ENCODE measurements at places on chromosomes 6 and 20.

GRCh38 chr20:50152394-50153152 is 950 bp downstream of the PEDS1 start:
- no peak for DNase-seq

DNA sequence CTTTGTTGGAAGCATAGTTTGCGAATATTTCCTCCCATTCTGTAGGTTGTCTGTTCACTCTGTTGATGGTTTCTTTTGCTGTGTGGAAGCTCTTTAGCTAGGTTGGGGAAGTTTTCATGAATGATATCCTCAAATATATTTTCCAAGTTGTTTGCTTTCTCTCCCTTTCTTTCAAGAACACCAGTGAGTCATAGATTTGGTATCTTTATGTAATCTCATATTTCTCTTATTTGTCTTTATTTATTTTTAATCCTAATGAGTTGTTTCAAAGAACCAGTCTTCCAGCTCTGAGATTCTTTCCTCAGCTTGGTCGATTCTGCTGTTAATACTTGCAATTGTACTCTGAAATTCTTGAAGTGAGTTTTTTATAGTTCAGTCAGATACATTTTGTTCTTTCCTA is 628.0 kb upstream of the ID4 start:
- no peak for DNase-seq

GRCh38 chr6:33799454-33800113 is 4.2 kb downstream of the MLN start:
- no peak for DNase-seq

- no peak for DNase-seq
Observed at GRCh38 chr6:157035546-157035945, 258.4 kb downstream of the ARID1B start.

DNA sequence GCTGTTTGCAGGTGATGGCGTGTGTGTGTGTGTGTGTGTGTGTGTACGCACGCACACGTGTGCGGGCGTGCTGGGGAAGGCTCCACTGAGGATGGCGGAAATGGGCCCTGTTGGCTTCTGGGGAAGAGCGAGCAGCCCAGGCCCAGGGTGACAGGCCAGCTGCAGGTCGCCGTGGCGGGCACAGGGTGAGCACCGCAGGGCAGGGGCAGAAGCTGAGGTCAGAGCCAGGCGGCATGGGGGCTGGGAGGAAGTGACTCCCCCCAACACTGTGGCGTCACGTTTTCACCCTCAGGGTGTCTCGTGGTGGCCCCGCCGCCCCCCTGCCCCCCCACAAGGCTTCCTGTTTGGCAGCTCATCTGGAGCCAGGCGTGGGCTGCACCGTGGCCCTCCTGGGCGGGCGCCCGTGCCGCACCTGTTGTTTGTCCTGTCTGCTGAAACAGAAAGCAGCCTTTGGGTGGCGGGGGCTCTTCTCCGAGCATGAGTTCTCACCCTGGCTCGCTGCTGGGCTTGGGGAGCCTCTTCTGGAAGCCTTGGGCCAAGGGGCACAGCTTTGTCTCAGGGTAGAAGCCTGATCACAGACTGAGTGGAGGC is 7.1 kb downstream of the RBM38 start:
- DNase-seq, result no peak

DNA sequence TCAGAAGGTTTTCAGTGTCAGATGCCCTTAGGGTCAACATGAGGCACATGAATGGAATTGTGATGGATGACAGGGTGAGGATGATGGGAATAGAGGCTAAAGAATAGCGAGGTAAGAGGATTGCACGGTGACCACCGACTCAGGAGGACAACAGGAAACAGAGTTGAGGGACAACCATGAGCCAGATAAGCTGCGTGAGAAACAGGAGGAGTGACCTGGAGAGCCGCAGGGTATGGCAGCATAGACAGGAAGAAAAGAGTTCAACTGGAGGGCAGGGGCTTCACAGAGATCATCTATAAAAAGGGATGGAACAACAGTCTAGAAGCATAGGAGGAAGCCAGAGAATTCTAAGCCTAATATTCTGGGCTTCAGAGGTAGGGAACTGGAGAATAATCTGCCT is 84.7 kb upstream of the ENPP5 start:
- DNase-seq, result no peak

Data from NCI-H1930 (cell line).